Naive thymus-derived CD4-positive, alpha-beta T cell (primary cell): ENCODE measurements at places on chromosomes 13 and 19.

DNA sequence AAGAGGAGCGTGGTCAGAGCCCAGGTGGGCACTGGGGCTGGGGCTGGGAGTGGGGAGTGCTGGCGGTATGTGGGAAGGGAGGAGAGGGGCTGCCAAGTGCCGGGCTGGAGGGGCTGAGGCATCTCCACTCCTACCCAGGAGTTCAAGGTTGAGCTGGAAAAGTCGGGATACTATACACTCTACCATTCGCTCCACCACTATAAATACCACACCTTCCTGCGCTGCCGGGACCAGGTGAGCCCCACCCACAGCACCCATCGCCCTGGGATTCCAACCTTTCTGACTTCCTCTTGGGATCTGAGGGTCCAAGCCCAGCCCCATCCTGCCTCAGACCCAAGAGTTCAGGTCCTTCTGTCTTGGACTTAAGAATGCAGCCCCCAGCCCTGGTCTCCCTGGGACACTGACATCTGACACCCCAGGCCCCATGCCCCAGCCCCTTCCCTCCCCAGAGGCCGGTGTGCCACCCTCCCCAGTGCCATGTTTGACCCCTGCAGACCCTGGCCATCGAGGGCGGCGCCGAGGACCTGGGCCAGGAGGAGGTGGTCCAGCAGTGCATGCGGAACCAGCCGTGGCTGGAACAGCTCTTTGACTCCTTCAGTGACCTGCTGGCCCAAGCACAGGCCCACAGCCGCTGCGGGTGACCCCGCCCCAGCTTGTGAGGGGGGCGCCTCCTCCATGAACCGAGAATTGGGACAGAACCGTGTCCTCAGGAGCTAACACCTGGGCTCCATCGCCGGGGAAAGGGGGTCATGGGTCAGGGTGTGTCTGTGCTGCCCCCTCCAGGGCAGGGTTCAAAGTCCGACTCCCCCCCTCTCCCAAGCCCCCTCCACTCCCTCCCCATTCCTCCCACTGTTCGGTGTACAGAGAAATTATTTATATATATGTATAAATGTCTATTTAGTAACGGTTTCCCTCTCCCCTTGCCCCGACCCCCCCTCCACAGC, 14.7 kb downstream of the RRAS start:
- H3K36me3 ChIP-seq: no peaks in the 10 kb centered on the region
- H3K27ac ChIP-seq: no peak overlapping the region
- H3K4me1 ChIP-seq: no peaks in the 10 kb centered on the region
- H3K4me3 ChIP-seq: no peak overlapping the region
- H3K27me3 ChIP-seq: no peaks in the 10 kb centered on the region
- no peak for DNase-seq

DNA sequence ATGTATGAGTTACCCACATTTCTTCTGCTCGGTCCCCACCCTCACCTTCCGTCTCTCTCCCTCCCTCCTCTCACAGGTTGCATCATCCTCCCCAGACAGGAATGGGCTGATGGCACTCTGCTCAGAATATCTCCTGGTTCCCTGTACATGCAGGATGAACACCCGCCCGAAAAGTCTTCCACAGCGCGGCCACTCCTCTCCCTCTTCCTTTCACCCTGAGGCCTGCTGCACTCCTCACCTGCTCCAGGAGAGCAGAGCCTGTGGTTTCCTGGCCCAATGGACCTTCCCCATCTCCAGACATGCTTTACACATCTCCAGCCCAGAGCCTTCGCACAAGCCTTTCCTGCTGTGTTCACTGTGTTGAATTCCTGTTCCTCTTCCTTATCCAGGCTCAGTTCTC, 40.9 kb downstream of the GSX1 start:
- no peaks in the 10 kb centered on the region for H3K4me1 ChIP-seq
- peaks cover 7% of the 10 kb centered on the region for H3K27me3 ChIP-seq
- no peaks in the 10 kb centered on the region for H3K36me3 ChIP-seq
- H3K27ac ChIP-seq: no peak overlapping the region

DNA sequence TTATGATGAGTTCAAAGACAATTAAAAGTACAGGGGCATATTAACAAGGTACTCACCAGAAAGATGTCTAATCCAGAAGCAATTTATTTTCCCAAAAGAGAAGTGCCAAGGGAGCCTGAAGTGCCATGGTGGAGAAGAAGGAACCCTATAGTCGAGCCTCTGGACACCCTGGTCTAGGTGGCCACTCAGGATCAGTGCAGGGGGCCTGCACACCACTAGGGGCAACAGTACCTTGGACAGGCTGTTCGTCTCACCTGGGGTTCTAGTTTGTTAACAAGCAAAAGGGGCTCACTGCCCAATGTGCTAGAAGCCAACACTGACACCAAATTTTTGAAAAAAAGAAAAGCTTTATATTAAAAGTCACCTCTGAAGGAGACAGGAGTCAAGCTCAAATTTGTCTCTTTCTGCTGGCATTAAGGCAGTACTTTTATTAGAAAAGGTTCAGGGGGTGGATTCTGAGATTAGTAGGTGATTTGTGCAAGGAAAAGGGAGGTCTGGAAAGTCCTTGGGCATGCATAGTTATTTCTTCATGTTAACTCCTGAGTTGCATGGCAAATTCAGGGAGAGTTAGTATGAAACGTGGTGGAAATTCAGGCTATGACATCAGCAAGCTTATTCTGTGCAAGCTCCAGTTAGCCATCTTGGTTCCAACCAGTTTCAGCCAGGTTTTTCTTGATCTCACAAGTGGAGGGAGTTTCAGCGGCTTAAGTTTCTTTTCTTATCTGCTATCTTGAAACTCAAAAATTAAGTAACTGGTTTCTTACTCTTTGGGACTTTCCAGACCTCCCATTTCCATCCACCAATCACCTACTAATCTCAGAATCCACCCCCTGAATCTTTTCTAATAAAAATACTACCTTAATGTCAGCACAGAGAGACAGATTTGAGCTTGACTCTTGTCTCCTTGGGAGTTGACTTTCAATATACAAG, 884 bp upstream of the CBY2 start:
- no peaks in the 10 kb centered on the region for H3K36me3 ChIP-seq
- H3K27ac ChIP-seq: no peak overlapping the region
- no peak overlapping the region for H3K4me3 ChIP-seq

DNA sequence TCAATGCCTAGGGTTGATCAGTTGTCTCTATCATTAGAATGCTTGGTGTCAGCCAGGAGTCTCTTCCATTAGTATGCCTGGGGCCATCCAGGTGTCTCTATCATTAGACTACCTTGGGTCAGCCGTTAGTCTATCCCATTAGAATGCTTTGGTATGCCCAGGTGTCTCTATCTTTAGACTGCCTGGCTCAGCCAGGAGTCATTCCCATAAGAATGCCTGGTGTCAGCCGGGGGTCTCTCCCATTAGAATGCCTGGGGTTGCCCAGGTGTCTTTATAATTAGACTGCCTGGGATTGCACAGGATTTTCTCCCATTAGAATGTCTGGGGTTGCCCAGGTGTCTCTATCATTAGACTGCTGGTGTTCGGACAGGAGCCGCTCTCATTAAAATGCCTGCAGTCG, 1442.9 kb downstream of the UQCRFS1 start:
- H3K36me3 ChIP-seq: no peaks in the 10 kb centered on the region
- H3K27me3 ChIP-seq: no peaks in the 10 kb centered on the region
- H3K27ac ChIP-seq: no peak overlapping the region
- H3K4me3 ChIP-seq: no peak overlapping the region
- no peak for DNase-seq
- no peaks in the 10 kb centered on the region for H3K4me1 ChIP-seq

GRCh38 chr19:57245959-57246358, 5.5 kb downstream of the ZNF805 start:
- H3K27ac ChIP-seq: no peak overlapping the region
- no peaks in the 10 kb centered on the region for H3K27me3 ChIP-seq
- H3K4me1 ChIP-seq: peaks cover 14% of the 10 kb centered on the region
- no peak for DNase-seq
- H3K4me3 ChIP-seq: no peak overlapping the region

GRCh38 chr19:11373885-11374432, 507 bp upstream of the SWSAP1 start:
- peaks cover 21% of the 10 kb centered on the region for H3K4me1 ChIP-seq
- H3K4me3 ChIP-seq: peak overlapping the region; percentile 92
- peak overlapping the region; percentile 92 for H3K27ac ChIP-seq
- H3K36me3 ChIP-seq: no peaks in the 10 kb centered on the region
- no peaks in the 10 kb centered on the region for H3K27me3 ChIP-seq
- no peak for DNase-seq

DNA sequence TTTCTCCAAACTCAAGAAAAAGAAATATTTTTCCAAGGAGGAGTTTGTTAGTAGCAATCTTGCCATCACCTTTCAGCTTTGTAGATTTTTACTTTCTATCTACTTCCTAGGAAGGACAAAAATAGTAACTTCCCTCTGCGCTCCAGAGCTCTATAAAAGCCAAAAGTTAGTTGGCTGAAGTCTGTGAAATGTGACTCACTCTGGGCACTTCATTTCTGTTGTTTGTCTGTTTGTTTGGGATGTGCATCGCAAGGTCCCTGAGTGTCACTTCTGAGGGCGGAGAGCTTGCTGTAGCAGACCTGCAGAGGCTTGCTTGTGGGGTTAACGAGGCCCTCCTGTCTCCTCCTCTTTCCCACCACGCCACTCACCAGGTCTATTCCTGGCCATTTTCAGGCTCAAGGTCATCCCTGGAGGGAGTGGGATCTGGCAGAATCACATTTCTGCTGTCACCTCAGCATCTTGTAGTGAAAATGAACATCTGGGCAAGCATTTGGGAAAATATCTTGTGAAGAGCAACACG, 307.6 kb downstream of the GPC6 start:
- H3K27ac ChIP-seq: no peak overlapping the region
- no peak for DNase-seq
- H3K4me3 ChIP-seq: no peak overlapping the region
- no peaks in the 10 kb centered on the region for H3K27me3 ChIP-seq
- no peaks in the 10 kb centered on the region for H3K36me3 ChIP-seq

DNA sequence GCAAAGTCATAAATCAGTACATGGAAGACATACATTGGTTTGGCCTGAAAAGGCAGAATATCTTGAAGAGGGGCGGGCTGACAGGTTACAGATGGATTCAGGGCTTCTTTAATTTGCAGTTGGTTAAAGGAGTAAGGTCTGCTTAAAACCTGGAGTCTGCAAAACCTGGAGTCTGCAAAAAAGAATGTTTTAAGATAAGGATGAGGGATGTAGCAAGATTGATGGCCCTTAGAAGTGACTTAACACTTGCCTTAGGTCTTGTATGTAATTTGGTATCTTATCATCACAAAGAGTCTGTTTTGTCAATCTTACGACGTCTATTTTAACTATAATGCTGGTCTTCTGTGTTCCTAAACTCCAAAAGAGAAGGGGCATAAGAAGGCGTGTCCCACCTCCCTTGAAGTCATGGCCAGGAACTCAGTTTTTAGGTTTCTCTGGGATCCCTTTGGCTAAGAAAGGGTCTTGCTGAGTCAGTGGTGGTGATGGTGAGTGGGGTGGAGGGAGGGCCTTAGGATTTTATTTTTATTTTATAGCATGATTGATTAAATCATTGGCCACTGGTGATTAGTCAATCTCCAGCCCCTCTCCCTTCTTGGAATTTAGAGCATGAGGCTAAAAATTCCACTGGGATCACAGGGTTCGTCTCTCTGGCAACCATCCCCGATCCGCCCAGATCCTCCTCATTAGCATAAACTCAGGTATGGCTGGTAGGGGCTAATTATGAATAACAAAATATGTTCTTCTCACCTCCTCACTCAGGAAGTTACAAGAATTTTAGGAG, 10.1 kb upstream of the HAS1 start:
- H3K36me3 ChIP-seq: no peaks in the 10 kb centered on the region
- H3K27me3 ChIP-seq: no peaks in the 10 kb centered on the region
- no peak overlapping the region for H3K4me3 ChIP-seq

DNA sequence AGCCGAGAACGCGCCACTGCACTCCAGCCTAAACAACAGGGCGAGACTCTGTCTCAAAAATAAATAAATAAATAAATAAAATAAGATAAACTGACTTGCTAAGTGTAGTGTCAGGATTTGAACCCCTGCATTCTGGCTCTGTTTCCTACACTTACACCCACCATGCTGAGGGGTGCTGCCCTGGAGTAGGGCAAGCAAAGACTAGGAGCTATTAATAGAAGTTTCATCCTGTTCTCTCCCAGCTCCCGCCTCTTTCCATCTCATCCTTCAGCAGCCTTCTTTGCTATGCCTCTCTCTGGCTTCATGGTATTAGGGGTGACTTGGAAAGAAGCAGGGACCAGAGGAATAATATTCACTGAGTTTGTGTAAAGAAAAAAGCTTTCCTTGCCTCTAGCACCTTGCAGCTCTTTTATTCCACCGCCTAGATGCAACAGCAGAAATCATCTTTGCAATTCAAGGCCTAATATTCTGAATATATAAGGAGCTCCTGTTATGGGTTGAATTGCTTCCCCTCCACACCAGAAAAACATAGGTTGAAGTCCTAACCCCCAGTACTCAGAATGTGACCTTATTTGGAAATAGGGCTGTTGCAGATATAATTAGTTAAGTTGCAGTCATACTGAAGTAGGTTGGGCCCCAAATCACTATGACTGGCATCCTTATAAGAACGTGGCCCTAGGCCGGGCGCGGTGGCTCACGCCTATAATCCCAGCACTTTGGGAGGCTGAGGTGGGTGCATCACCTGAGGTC, 8.7 kb upstream of the PLAUR start:
- no peak overlapping the region for H3K4me3 ChIP-seq
- H3K27me3 ChIP-seq: no peaks in the 10 kb centered on the region
- no peaks in the 10 kb centered on the region for H3K4me1 ChIP-seq
- no peak for DNase-seq
- no peak overlapping the region for H3K27ac ChIP-seq

DNA sequence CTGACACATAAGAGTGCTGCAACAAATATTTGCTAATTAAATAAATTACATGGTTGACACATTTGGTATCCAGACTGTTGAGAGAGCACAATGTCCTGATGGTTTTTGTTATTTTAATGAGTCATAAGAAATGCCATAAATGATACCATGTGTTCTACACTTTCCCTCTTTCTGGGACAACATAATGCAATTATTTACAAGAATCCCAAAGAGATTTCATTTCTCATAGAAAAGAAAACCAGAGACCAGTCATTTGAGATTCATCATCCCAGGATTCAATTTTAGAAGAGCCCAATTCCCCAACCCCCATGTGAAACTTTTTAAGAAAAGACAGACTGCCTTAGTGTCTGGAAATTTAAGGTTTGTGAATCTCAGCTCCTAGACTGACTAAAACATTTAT, 399.6 kb downstream of the DCT start:
- no peak for DNase-seq
- no peak overlapping the region for H3K4me3 ChIP-seq
- H3K36me3 ChIP-seq: no peaks in the 10 kb centered on the region

- H3K27ac ChIP-seq: no peak overlapping the region
- H3K4me1 ChIP-seq: no peaks in the 10 kb centered on the region
- H3K36me3 ChIP-seq: no peaks in the 10 kb centered on the region
- DNase-seq: no peak
- H3K27me3 ChIP-seq: no peaks in the 10 kb centered on the region
- no peak overlapping the region for H3K4me3 ChIP-seq
Observed at GRCh38 chr13:73480779-73481559, 422.2 kb downstream of the KLF5 start.

DNA sequence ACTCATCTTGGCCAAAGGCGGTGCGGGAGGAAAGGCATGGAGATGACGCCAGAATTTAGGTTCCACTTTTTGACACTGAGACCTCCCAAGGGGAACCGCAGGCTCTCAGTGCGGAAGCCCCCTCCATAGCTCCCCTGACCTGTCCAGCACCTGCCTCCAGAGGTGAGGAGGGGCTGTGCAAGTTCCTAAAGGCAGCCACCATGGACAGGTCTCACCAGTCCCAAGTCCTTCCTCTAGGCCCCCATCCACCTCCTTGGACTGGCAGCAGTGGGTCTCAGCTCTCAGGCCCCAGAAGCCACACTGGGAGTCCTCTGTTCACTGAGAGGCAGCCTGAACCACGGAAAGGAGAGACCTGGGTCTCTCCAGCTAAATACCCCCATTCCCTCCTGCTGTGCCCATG, 31.6 kb upstream of the TSHZ3 start:
- H3K4me3 ChIP-seq: no peak overlapping the region
- DNase-seq: no peak
- H3K36me3 ChIP-seq: no peaks in the 10 kb centered on the region
- H3K27me3 ChIP-seq: peaks cover 3% of the 10 kb centered on the region
- no peaks in the 10 kb centered on the region for H3K4me1 ChIP-seq
